ENCODE measurements at places on chromosomes 12 and 14.

GRCh38 chr12:100733817-100734593 lies 60.6 kb upstream of the ANO4 start:
- DNase-seq = no peak

DNA sequence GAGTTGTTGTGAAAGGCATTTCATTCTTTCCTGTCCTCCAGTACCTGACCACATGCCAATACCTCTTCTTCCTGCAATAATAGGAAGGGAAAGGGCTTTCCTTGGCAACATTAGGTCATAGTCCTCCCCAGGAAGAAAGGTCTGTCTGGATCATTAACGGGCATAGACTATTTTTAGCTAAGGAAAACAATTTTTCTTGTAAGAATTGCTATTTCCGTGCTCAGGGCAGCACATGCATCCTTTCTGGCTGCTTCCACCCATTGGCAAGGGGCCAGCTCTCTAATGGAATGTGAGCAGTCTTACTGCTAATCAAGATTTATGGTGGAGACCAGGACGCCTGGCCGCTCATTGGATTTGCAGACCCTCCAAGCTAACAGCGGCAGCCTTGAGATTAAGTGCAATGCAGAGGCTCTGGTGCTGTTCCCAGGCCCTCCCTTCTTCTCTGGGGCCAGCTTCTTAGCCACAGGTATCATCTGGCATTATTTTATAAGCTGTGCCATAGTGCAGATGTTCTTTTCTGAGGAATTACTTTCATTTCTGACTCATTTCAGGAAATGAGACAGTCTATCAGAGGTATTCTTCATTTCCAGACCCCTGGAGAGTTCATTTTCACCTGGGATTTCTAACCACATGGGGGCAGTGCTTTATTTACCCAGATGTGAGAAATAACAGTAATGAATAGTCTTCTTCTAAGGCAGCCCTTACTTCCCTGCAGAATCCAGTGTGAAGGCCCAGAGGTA lies 52.9 kb downstream of the ANO6 start:
- no peak for DNase-seq

DNA sequence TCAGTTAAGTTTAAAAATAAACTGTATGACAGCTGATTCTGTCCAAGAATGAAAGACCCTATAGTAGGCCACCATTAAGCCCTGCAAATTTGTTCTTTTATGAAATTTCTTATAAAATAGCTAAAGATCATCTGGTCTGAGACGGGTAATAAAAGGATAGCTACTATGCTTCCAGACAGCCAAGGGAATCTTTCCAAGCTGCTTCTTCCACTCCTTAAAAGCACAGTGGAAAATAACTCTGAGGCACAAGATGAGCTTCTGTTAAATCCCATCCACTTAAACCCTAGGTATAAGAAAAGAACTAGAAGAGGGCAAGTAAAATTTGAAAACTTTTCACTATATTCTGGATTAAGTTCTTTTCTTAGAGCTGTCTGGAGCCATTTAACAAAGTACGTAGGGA lies 194.3 kb downstream of the CAPZA3 start:
- DNase-seq = no peak

DNA sequence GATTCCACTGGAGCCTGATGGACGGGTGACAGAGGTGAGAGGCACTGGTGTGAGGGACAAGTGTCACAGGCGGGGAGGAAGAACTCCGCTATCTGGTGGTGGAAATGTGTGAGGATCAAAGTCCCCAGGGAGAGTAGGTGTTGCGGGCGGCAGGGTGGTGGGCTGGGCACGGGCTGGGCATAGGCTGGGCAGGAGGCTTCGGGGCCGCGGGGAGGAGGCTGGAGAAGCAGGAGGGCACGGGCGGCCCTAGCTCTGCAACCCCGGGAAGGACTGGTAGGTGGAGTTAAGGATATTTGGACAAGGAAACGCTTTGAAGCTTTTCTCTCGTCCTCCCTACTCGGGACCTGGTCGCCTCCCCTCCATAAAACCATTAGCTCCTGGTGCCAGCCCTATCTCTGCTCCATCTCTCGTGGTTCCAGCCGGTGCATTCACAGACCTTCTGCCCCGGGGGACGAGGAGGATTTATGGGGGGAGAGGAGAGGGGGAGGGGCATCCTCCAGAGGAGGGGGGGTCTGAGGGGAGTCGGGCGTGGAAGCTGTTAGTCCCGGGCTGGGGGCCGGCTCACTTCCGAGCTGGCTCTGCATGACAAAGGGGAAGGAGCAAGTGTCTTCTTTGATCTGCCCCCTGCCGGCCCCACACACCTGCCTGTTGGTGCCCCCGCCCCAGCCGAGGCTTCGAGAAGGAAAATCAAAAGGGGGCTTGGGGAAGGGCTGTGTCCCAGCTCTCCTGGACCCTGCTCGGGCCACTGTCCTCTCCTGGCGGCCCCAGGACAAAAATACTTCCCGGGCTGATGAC lies 504 bp downstream of the WNT5B start:
- DNase-seq = no peak

DNA sequence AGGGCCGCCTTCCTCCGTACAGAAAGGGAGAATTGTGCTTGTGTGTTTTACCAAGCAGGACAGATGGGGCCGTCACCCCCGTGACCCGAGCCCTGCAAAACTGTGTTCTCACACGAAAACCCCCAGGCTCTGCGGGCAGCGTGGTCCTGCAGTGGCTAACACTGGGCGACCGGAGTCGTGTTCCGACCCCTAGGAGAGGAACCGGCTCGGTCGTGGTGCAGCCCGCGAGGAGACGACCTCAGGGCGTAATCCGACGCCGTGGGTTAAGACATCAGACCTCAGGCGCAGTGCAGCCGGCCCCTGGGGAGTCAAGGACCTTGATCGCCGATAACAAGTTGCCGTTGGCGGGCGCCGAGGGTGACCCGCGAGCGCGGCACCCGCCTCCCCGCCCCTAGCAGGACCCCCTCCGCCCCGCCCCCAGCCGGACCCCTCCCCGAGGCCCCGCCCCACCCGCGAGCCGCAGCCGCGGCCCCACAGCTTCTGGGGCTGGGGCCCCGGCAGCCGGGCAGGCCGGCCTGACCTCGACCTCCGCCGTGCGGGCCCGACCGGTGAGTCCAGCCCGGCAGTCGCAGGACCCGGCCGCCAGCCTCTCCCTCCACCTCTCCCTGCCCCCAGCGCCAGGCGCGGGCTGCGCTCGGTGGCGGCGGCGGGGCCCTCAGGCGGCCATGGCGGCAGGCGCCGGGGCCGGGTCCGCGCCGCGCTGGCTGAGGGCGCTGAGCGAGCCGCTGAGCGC lies at the start of gene CHPT1:
TSS of gene CHPT1 (plus strand) at position 444 of the 733 bp plus-strand sequence. CDS start at position 666, 222 bp downstream.
- peak; percentile 37 for DNase-seq

GRCh38 chr14:53613404-53614253 lies 343.0 kb downstream of the BMP4 start:
- no peak for DNase-seq

DNA sequence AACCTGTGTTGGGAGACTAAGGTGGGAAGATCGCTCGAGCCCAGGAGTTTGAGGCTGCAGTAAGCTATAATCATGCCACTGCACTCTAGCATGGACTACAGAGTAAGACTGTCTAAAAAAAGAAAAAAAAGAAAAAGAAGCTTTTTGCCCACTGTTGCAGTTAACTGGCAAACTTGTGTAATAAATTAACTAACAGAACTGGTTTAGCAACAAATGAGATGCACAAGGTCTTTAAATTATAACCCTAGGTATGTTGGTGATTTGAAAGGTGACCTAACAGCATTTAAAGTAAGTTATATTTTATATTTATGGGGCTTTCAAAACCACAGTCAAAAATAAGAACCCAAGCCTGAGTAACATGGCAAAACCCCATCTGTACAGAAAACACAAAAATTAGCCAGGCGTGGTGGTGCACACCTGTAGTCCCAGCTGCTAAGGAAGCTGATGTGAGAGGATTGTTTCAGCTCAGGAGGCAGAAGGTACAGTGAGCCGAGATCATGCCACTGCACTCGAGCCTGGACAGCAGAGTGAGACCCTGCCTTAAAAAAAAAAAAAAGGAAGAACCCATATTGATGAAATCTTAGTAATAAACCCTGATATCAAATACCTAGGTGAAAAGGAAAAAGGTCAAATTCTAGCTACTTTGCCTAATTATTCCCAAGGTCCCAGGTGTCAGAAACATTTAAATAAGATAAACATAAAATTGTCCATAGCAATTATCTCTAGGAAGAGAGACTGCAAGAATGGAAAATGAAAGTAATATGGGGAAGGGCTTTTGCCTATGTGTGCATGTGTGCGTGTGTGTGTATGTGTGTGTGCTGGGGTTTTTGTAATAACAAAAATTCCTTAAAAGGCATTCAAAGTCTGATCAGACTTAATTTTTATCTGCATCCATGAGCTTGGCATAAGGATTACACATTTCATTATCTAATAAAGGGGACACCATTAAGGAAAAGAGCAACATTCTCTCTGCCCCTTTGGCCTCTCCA lies 15.4 kb downstream of the SYNE2 start:
- no peak for DNase-seq

GRCh38 chr12:57807285-57807684 lies 11.2 kb downstream of the AVIL start:
- DNase-seq = no peak

DNA sequence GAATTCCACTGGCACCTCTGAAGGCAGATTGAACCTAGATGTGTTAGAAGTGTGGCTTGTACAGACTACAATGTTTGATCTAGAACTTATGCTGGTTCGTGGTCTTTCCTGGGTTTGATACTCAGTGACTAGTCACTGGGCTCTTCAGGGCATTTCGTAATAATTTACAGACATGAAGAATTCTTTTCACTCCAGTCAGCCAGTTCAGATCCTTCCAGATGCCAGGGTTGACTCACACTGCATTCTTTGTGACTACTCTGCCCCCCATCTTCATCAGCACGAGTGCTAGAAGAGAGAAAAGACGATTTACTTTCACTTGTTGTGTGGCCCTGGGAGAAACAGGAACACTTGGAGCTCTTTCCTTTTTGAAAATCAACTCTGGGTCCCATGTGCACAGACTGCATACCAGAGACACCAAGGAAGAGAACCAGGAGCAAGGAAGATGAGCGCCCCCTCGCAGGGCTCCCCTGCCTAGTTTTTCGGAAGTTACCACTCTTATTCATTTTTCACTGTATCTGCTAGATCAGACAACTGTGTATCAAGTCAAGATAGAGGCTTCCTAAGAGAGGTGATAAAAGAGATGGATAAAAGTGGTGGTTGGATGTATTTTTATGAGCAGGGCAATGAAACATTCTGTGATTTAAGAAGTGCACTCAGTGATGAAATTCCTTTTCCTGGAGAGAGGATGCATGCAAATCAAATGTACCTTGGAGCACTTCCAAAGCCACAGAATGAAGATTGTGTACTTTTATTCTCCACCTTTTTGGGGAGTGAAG lies 33.5 kb upstream of the EVL start:
- DNase-seq = no peak

GRCh38 chr12:111201036-111201435 lies 167.9 kb downstream of the PHETA1 start:
- no peak for DNase-seq

DNA sequence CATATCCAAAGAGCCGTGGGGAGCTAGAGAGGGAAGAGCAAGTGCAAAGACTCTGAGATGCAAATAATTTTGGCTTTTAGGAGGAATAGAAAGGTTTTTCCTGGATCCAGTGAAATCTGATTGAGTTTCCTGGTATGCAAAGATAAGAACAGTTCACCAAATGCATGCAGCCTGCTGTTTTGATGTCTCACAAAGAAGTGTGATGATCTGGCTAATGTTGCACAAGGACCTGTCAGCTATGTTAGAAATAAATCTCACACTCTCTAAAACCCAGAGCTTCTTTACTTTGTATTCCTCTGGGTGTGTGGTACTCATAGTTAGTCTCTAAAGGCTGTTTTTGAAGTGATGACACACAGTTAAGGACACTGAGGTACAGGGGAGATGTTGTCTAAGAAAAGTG lies 321.4 kb downstream of the AACS start:
- no peak for DNase-seq

DNA sequence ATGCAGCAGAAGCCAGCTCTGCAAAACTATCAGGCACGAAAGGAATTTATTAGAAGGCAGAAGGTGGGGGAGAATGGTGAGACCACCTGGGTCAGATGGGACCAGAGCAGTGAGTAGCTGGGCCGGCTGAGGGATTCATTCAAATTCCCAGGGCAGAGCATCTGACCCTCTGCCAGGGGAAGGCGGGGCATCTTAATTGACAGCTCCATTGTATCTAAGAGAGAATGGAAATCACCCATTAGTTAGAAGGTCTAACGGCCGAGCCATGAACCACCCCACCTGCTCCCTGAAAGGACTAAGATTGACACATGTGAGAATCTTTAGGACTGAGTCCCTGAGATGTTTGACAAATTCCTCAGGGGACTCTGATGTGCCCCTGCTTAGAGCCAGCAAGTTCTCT lies 83.7 kb downstream of the PHETA1 start:
- no peak for DNase-seq

DNA sequence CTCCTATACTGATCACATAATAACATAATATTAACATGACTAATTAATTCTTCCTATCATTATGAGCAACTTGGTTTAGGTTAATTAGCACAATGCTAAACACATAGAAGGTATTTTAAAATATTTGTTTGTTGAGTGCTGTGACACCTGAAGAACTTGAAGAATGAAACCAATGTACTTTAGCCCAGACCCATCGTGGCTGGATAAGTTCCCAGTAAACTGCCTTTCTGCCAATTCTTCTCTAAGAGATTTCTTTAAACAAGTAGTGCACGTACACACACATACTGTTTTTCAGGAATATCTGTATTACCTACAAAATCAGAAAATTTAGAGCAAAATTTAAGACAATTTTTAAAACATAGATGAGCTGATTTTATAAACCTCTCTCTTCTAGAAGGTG lies 207.4 kb upstream of the SSTR1 start:
- no peak for DNase-seq

GRCh38 chr12:95286713-95287112 lies 69.1 kb downstream of the VEZT start:
- no peak for DNase-seq

GRCh38 chr12:3745152-3745551 lies 7.8 kb downstream of the CRACR2A start:
- DNase-seq = no peak

- DNase-seq = no peak
Measured at GRCh38 chr14:104023325-104024055, 62.0 kb upstream of the ASPG start.

DNA sequence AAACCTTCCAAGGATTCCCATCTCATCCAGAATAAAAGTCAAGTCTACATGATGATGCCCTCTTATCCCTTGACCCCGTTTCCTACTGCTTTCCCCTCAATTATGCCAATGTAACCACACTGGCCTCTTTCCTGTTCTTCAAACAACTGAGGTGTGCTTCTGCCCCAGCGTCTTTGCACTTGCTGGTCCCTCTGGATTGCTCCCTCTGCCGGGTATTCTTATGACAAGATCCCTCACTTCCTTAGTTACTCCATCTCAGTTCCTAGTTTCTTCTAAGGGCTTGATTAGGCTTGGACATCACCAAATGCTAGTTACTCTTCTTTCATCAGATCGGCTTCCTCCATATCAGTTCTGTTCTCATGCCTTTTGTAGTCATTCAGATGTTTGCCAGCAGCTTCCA lies 32.7 kb upstream of the PELI2 start:
- DNase-seq = no peak

GRCh38 chr12:89160716-89161123 lies 191.6 kb downstream of the DUSP6 start:
- DNase-seq = no peak

Data from stimulated activated CD8-positive, alpha-beta memory T cell treated with anti-CD3 and anti-CD28 coated beads, Interleukin-2, amount 100 ng/mL, for 1 hour (primary cell).